Calu3 (cell line): ENCODE measurements at places on chromosomes 12 and 14.

DNA sequence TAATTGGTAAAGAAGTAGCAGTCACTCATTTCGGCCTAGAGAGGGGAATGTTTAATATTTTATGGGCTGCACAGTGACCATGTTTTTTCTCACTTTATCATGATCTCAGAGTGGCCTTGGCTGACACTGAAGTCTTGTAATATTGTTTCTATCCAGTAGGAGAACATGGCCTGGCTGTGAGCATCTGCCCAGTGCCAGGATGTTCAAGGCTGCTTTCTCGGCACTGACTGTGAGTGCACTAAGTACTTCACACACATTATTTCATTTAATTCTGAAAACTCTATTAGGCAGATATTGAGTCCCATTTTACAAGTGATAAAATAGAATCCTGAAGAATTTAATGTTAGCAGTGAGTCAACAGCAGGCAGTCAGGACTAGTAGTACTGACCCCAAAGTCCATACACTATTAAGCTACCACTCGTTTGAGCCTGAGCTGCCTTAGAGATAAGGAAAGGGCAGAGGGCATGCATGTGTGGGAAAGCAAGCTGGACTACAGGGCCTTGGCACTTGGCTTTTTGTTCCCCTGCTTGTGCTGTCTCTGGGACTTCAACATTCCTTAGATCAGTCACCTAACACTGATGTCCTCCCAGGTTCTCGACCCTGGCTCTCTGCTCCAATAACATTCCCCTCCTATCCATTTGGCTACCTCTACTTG lies 42.2 kb upstream of the APPL2 start:
- H3K4me3 ChIP-seq, result no peak overlapping the region
- H3K36me3 ChIP-seq, result no peaks in the 10 kb centered on the region
- peaks cover 47% of the 10 kb centered on the region for H3K4me1 ChIP-seq
- peak overlapping the region; percentile 7 for H3K27ac ChIP-seq
- no peaks in the 10 kb centered on the region for H3K27me3 ChIP-seq
- DNase-seq, result peak; percentile 12

DNA sequence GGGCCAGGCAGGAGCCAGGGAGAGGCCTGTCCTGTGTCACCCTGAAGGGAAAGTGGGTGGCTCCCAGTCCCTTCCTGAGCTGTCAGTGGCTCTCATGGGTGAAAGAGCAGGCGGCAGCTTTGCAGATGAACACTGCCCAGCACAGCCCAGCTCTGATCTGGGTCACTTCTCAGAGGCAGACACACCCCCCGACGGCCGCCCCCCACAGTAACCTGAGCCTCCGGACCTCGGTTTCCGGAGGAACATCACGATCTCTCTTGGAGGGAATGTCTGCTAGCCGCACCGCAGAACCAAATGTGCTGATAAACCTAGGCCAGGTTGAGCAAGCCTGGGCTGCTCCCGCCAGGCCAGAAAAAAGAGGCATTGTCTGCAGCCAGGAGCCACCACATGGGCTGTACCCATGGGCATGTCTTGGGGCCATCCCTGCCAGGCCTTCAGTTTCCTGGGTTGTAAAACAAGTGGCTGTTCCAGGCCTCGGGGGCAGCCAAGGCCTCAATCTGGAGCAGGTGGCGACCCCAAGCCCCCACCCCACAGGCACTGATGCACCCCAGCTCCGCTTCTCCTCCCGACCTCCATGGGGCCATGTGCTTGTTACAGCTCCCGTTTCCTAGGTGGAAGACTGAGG lies 57.6 kb downstream of the NCOR2 start:
- peaks cover 83% of the 10 kb centered on the region for H3K4me1 ChIP-seq
- H3K4me3 ChIP-seq, result peak overlapping the region; percentile 35
- no peaks in the 10 kb centered on the region for H3K27me3 ChIP-seq
- H3K27ac ChIP-seq, result peak overlapping the region; percentile 80
- peak; percentile 92 for DNase-seq
- H3K36me3 ChIP-seq, result peaks cover 81% of the 10 kb centered on the region

GRCh38 chr14:101359221-101360053 lies 201.9 kb upstream of the DIO3 start:
- H3K4me1 ChIP-seq, result no peaks in the 10 kb centered on the region
- H3K36me3 ChIP-seq, result no peaks in the 10 kb centered on the region
- H3K4me3 ChIP-seq, result no peak overlapping the region
- H3K27ac ChIP-seq, result no peak overlapping the region
- DNase-seq, result no peak

GRCh38 chr12:28536088-28536487 lies 345.8 kb downstream of the CCDC91 start:
- DNase-seq, result no peak
- no peaks in the 10 kb centered on the region for H3K36me3 ChIP-seq
- H3K27me3 ChIP-seq, result no peaks in the 10 kb centered on the region
- no peaks in the 10 kb centered on the region for H3K4me1 ChIP-seq

DNA sequence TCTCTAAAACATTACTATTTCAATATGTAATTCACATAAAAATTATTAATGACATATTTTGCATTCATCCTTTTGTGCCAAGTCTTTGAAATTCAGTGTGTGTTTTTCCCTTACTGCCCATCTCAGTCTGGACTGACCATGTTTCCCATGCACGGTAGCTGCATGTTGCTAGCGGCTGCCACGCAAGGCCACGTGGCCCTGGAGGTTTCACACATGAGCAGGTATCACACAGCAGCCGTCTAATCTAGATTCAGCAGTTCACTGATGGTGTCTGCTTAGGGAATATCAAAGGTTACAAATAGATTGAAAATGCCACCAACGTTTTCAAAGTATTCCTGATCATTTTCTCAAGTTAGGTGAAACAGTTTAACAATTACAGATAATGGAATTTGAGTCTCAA lies 234.8 kb upstream of the FKBP4 start:
- peaks cover 97% of the 10 kb centered on the region for H3K27me3 ChIP-seq
- no peaks in the 10 kb centered on the region for H3K36me3 ChIP-seq
- DNase-seq, result no peak
- no peak overlapping the region for H3K27ac ChIP-seq

DNA sequence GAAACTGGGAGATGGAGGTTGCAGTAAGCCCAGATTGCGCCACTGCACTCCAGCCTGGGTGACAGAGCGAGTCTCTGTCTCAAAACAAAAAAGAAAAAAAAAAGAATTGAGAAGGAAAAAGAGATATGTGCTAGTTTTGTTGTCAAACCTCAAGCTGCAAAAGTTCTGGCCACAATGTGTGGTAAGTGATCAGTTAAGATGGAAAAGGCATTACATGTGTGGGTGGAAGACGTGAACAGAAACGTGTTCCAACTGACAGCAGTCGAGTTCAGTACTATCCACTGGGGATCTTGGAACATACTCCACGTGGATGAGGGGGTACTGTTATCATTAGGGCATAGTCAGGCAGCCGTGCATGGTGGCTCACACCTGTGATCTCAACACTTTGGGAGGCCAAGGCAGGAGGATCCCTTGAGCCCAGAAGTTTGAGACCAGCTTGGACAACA lies 17.3 kb downstream of the GPR68 start:
- no peaks in the 10 kb centered on the region for H3K27me3 ChIP-seq
- no peaks in the 10 kb centered on the region for H3K4me1 ChIP-seq
- H3K4me3 ChIP-seq, result no peak overlapping the region
- no peak overlapping the region for H3K27ac ChIP-seq
- no peaks in the 10 kb centered on the region for H3K36me3 ChIP-seq
- no peak for DNase-seq
